Islet precursor cell (in vitro differentiated cells): ENCODE measurements at places on chromosomes 12 and 14.

DNA sequence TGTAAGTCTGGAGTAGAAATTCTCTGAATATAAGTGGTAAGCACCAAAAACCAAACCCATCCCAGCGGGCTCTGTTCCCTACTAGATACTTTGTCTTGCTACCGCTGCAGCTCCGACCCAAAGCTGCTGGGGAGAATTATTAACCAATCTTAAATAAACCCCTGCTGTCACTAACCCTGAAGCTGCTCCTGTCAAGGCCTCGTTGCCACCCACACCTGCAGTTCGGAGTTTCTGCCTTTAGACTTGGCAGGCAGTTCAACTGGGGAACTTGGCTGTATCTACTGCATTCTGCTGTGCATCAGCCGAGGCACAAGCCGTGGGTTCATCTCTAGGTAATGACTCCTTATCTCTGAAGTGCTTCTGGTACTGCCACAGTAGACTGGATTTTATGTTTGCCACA is 55.5 kb downstream of the PPM1A start:
- no peak for DNase-seq

GRCh38 chr12:98894412-98895085 is 249.5 kb downstream of the APAF1 start:
- peak; percentile 66 for DNase-seq

DNA sequence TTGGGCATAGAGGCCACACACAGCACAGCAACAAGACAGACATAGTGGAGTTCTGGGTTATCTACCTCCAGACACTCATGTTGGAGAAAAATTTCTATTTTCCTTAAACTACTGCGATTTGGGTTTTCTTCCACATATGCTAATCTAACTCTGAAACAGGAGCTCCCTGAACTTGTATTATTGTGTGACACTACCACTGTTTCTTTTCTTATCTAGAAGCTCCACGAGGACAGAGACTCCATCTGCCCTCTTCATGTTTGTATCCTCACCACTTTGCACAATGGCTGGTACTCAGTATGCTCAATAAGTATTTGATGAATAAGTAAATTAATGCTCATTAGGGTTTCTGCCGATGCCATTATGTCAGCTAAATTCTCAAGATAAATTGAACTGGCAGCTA is 218.6 kb downstream of the PAX9 start:
- DNase-seq: no peak

DNA sequence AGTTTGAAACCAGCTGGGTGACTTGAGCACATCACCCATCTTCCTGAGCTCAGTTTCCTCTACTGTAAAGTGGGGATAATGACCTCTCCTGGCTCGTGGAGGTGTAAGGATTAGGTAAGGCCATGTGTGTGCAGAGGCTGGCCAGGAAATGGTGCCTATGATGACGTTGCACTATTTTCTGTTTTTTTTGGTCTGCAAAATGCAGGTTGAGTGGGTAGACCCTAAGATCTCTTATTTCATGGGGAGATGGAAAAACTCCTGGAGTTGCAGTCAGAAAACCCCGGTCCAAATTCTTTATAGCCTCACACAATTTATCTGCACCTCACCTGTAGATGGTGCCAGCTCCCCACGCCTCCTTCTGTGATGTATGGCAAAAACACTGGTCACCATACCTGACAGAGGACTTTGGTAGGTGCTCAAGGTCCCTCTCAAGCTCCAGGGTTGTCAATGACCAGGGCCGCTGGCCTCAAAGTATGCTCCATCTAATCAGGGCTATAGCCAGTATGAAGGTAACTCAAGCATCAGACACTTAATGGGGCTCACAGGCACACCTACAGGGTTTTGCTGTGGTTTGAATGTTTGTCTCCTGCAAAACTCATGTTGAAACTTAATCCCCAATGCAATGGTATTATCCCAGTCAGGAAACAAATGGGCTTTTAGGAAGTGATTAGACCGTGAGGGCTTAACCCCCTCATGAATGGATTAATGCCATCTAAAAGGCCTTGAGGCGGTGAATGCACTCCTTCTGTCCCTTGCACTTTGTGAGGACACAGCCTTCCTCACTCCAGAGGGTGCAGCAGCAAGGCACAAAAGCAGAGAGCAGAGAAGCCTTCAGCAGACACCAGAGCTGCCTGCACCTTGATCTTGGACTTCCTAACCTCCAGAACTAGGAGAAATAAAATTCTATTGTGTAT is 17.6 kb downstream of the C14orf132 start:
- peak; percentile 45 for DNase-seq

DNA sequence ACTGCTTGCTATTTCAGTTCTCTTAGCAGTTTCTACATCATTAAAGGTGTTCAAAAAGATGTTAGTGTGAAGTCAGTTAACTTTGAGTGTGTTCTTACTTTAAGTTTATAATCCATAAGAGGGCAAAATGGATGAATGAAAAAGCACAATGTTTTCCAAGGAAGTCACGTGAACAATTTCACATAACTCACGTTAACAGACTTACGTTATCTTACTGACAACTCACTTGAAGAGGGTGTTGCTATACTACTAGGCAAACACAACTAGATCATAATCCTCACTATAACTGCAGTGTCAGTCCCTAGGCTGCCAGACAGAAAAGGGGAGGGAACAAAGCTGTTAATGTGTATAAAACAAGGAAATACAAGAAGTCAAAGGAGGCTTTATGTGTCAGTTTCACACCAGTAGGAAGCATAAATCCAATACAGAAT is 6.4 kb downstream of the SLC2A13 start:
- no peak for DNase-seq

DNA sequence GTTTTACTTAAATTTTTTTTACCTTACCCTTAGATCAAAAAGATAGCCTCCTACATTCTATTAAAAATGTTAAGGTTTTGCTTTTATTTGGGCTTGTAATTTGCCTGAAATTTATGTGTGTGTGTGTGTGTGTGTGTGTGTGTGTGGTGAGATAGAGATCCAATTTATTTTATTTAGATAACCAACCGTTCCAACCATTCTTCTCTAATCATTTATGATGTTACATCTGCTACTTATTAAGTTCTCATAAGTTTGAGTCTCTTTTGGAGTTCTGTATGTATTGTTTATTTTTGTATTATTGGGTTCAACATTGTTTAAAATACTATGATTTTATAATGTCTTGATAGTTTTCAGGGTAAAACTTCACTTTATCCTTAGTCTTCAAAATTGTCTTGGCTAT is 70.6 kb upstream of the PAWR start:
- no peak for DNase-seq

DNA sequence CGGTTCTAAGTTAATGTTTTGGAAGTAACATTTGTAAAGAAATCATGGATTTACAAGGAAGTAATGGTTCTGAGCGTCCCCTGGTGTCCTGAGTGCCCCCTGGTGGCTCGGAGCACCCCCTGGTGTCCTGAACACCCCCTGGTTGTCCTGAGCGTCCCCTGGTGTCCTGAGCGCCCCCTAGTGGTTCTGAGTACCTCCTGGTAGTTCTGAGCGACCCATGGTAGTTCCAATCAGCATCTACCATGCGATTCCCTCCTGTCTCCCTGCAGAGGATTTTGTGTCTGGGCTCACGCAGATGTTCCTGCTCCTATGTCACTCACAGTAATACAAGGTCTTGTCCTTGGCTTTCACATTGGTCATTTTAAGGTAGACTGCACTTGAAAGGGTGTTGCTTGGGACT is 1352.9 kb downstream of the TMEM121 start:
- no peak for DNase-seq

DNA sequence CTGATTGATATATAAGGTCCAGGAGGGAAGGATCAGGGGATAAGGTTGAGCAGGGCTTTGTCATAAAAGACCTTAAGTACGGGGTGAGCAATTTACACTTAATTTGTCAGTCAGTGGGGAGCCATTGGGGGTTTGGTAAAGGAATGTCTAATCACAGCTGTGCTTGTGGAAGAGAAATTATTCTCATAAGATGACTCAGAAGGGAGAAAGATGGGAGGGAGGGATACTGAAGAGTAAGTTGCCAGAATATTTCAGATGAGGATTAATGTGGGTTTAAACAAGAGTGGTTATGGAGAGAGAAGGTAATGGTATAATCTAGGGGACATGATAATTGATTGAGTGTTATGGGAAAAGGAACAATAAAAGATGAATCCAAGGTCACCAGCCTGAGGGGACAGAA is 500.1 kb upstream of the CCDC196 start:
- DNase-seq: no peak
